NAMALWA (cell line): ENCODE measurements at places on chromosomes 5 and 9.

- no peak for DNase-seq
Observed at GRCh38 chr5:168153876-168154270, 137.6 kb upstream of the WWC1 start.

DNA sequence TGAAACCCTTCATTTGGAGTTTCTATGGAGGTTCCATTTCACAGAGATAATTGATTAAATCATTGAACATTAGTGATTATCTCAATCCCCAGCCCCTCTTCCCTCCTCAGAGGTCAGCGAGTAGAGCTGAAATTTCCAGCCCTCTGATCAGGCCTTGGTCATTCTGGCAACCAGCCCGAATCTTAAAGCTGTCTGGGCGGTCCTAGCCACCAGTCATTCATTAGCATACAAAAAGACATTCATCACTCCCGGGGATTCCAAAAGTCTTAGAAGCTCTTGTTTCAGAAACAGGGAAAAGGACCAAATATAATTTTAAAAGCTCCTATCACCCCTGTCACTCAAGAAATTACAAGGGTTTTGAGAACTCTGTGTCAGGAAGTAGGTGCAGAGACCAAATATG lies 41.3 kb downstream of the ZNF474 start:
- no peak for DNase-seq

- peak; percentile 37 for DNase-seq
Observed at GRCh38 chr9:99782962-99783718, 38.5 kb upstream of the NR4A3 start.

DNA sequence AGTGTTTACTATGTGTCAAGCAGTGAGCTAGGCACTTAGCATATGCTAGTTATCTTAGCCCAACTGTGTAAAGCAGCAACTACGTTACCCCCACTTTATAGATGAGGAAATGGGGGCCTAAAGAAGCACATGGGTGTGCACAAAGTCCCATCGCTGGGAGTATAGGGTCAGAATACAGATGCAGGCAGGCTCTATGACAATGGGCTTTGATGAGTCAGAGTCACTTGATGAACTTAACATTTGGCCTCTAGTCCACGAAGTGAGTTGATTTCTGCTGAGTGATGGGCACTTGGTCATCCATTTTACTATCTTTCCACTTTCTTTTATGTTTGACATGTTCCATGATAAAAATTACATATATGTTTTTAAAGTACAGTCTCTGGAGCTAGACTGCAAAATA lies 204.3 kb downstream of the TRIM32 start:
- no peak for DNase-seq

DNA sequence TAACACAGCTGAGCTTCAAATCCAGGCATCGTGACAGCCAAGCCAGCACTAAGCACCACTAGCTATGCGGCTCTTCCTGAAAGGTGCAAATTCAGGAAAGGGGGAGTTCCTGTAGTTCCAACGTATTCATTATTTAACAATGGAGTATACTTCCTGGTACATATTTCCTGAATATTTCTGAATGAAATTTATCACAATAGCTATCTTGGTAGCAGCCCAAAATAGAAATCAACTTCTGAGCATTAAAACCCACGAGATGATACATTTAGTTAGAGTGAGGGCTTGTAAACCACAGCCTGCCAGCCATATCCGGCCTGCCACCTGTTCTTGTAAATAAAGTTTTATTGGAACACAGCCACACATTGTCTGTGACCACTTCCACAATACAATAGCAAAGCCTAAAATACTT lies 109.7 kb upstream of the RETREG1 start:
- DNase-seq, result peak; percentile 59

DNA sequence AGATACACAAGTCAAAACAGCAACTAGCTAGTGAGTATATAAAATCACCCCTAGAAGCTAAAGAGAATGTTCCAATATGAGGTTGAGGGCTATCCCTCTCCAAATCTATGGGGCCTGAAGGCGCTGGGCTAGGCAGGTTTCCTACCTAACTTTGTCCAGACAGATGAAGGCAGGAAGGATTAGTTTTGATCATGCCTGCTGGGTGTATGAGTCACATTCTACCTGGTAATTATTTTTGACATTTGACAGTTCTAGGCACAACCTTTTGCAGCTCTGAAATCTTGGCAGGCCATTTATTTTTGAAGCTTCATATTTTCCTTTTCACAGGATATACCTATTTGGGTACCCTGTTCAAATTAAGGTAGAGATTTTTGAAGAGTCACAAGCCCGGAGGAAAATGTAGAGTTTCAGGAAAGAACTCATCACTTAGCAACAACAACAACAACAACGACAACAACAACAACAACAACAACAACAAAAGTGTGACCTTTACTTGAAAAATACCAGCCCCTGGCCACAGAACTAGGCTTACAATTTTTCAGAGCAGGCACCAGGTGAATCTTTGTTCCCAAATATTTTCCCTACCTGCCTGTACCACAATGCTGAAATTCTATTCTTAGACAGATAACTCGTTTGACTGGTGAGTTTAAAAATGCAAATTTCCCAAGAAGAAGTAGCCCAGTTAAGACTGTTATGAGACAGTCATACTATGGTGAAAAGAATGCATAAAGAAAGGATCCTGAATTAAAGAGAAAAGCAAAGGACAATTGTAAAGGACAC lies 175.5 kb upstream of the TUT7 start:
- DNase-seq, result no peak

GRCh38 chr5:141484641-141485311 lies at the start of gene PCDHGC4:
Gene PCDHGC4, plus strand, starts transcription at chr5:141485030. Its CDS starts 144 bp downstream, at chr5:141485174.
- no peak for DNase-seq

DNA sequence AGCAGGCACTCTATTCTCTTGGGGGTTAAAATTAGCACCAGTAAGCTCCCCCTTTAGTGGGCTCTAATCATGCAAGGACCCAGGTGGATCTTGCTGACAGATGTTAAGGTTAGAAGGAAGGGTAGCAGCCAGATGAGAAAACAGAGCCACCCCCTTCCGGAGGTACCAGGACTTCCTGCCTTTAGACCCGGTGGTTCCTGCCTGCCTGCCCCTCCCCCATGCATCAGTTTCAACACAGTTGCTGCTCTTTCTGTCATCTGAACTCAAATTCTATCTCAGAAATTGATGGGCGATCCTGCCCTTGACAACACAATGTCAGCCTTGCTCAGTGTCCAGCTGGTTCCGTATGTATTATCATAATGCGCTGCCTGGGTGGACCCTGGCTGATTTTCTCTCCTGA lies 287.3 kb downstream of the EBF1 start:
- DNase-seq, result peak; percentile 97

- no peak for DNase-seq
Observed at GRCh38 chr5:123421773-123422172, 1.4 kb downstream of the CEP120 start.

- DNase-seq, result no peak
Observed at GRCh38 chr5:135186662-135187522, 152.9 kb upstream of the PITX1 start.

DNA sequence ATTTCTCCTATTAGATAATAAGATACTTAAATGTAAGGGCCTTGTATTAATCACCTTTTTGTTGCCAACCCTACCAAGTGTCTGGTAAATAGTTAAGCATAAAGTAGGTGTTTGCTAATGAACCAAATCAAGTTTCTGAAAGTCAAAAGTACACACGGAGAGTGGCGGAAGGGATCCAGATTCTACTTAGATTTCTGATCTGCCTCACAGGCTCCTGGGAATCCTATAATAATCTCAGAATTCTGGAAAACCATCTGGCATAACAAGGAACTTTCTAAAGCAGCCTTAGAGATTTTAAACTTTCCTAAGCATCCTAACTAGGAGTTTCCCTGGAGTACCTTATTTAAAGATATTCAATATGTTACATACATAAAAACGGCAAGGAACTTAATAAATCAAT lies 363.2 kb upstream of the SMC2 start:
- no peak for DNase-seq

DNA sequence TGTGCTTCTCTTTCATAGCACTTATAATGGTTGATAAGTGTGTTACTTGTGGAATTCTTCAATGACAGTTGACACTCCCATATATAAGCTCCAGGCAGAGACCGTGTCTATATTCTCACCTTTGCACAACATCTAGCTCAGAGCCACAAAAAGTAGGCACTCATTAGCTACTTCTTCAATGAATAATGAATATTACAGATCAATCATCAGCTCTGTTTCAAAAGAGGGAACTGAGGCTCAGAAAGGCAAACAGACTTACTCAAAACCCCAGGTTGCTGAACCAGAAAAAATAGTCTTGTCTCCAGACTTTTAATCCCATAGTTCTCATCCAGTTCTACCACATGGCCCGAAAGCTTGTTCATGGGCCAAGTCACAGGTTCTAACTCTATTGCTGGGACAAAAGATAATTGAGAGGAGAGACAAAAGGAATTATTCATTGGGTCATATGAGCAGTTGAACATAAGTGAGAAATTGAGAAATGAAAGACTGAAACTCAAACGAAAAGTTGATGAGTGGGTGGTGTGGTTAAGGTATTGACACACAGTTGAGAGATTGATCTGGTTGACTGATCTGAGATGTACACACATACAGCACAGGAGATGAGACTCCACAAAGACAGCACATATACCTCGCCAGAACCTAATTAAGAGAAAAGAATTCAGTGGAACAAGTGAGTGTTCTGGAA lies 381.6 kb downstream of the EFNA5 start:
- no peak for DNase-seq

- peak; percentile 60 for DNase-seq
Observed at GRCh38 chr9:133731876-133732638, 6.1 kb downstream of the SARDH start.

- DNase-seq, result peak; percentile 73
Observed at GRCh38 chr5:165630261-165630778, 2124.9 kb downstream of the MAT2B start.

DNA sequence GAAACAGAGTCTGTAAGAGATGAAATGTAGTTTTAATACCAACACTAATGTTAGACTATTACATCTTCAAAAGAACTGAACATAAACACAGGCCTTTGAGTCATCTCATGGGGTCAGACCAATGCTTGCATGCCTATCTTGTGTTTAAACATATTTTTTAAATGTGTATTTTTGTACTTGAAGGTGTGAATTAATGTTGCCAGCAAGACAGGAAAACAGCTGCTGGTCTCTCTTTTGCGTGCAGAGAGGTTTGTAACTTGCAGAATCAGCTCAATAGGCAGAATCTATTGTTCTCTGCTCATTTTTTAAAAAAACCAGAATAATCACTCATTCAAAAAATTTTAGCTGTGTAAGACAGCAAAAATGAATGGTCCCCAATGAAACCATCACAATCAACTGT lies 180.2 kb downstream of the ALDH1A1 start:
- no peak for DNase-seq

DNA sequence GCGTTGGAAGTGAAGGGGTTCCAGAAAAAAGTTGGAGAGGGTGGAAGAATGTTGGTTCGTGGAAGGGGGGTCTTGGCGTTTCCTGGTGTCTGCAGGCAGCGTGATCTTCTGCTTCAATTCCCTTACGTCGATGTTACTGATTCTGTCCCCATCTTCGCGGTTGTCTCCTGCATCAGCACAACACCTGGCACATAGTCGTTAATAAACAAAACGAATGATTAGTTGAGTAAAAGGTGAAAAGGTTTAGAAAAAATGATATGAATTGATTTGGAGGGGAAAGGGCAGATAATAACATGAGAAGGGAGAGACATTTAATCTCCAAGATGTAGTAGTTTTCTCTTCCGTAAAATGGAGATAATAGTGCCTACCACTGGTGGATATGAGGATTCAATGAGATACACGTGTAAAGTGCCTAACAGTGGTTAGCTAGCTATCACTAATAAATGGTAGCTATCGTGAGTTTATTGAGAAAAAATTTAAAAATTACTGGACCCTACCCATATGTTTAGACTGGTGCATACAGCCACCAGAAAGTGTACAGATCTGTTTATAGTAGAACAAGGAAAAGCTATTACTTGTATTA lies 556 bp downstream of the MTREX start:
- peak; percentile 58 for DNase-seq

GRCh38 chr5:151935135-151935695 lies 10.6 kb upstream of the GLRA1 start:
- no peak for DNase-seq

- no peak for DNase-seq
Observed at GRCh38 chr9:111405701-111406100, 75.7 kb upstream of the OR2K2 start.

- DNase-seq, result no peak
Observed at GRCh38 chr5:66739951-66740350, 143.8 kb downstream of the MAST4 start.

GRCh38 chr9:88738709-88739108 lies 203.7 kb downstream of the NXNL2 start:
- no peak for DNase-seq

DNA sequence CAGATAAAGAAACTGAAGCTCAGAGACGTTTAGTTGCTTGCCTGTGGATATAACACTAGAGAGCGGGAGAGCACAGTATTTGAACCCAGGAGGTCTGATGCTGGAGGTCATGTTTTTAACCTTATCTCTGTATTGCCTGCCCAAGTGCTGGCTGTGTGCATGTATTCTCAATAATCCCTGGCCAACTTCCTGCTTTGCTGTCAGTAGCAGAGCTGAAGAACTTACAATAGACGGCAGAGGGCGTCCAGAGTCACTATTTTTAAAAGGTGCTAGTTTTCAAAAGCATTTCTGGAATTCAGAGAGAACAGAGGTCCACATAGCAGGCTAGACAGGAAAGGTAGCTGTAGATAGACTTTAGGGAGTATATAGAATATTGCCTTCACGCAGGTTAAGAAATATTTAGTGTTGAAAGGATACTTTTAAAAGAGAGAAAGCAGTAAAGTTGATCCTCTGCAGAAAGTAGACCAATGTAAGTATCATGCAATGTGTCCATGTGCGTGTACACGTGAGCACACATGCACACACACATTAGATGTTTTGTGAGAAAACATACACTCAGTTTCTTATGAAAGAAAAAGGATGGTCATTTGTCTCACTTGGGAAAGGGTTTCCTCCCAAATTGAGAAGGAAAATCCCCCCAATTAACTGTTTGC lies 46.3 kb downstream of the PTCD2 start:
- peak; percentile 82 for DNase-seq

- no peak for DNase-seq
Observed at GRCh38 chr5:62977661-62978060, 399.0 kb downstream of the LRRC70 start.

GRCh38 chr5:55021410-55021809 lies 2.6 kb upstream of the GZMK start:
- DNase-seq, result no peak

- no peak for DNase-seq
Observed at GRCh38 chr5:124990723-124991122, 244.3 kb upstream of the ZNF608 start.

DNA sequence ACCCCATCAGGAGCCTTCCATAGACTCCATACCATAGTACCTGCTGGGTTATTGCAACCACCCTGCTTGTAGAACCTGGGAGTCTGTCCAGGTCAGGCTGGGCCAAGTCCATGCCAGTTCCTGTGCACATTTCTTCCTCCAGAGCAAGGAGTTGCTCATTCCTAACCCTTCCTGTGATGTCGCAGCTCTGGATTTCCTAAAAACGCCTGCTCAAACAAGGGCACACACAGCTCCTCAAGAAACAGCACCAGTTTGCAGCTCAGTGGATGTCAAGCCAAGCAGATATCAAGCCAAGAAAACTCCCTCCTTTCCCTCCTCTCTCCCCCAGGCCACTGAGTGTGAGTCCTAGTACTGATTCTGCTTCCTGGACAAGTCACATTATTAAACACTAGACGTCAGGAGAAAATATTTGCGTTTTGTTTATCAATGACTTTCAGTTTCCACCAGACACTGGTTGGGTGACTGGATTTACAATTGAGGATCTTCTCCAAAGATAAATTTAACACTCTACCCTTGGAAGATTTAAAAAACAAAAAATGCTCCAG lies 59.6 kb downstream of the SLC1A1 start:
- no peak for DNase-seq
